Endothelial cell of umbilical vein (primary cell): ENCODE measurements at places on chromosomes 7 and 10. TPM values are rescaled to one million over a fixed set of nuclear protein-coding genes. Genes with fewer than 3 reads are reported as not detected.

The CAMK2B gene
- 1.4 and 1.6 TPM in 2 replicates for total RNA-seq

The PLAC9 gene
- 1.7 and 2.1 TPM in 2 replicates for total RNA-seq

The FGL2 gene
- total RNA-seq: not detected in 2 replicates

The MUC3A gene
- not detected in 2 replicates for total RNA-seq

The PTPRZ1 gene
- total RNA-seq: not detected in 2 replicates

The FAM25G gene
- total RNA-seq: not detected in 2 replicates

The GPR85 gene
- total RNA-seq: 0.48 and 0.64 TPM in 2 replicates

The TNS3 gene
- total RNA-seq: 45.1 and 59.8 TPM in 2 replicates

The HYAL4 gene
- not detected in 2 replicates for total RNA-seq

The GTF2IRD1 gene
- total RNA-seq: 24.2 and 24.7 TPM in 2 replicates

The SEMA3D gene
- 10.3 and 14.1 TPM in 2 replicates for total RNA-seq

The UNC5B gene
- total RNA-seq: 2.5 and 5.4 TPM in 2 replicates

The NUTM2E gene
- 0.30 TPM in 1 of 2 replicates, not detected in the other for total RNA-seq

The TMEM140 gene
- 15.7 and 26.5 TPM in 2 replicates for total RNA-seq

The UPK3B gene
- total RNA-seq: 0.77 and 0.97 TPM in 2 replicates

The SPDYE2 gene
- not detected in 2 replicates for total RNA-seq

The CLDN3 gene
- total RNA-seq: 0.62 and 0.95 TPM in 2 replicates

The LRIT1 gene
- not detected in 2 replicates for total RNA-seq

The CYP2E1 gene
- not detected in 2 replicates for total RNA-seq

The STX1A gene
- 16.8 and 20.8 TPM in 2 replicates for total RNA-seq

The OR6V1 gene
- not detected in 2 replicates for total RNA-seq

The ACTL6B gene
- total RNA-seq: not detected in 2 replicates

The PRKG1 gene
- 0.18 and 0.39 TPM in 2 replicates for total RNA-seq

The URGCP gene
- 25.3 and 26.8 TPM in 2 replicates for total RNA-seq

The CUBN gene
- total RNA-seq: 2.7 and 3.0 TPM in 2 replicates

The HOXA1 gene
- total RNA-seq: 1.5 and 2.4 TPM in 2 replicates

The GSTO2 gene
- total RNA-seq: 0.84 and 0.95 TPM in 2 replicates

The C10orf53 gene
- total RNA-seq: not detected in 2 replicates

The SCART1 gene
- total RNA-seq: 1.0 and 1.1 TPM in 2 replicates

The TFR2 gene
- 0.60 and 0.95 TPM in 2 replicates for total RNA-seq

The TET1 gene
- 1.3 and 1.5 TPM in 2 replicates for total RNA-seq

The LOXL4 gene
- 0.92 and 1.4 TPM in 2 replicates for total RNA-seq

The KLLN gene
- total RNA-seq: 0.21 and 0.31 TPM in 2 replicates

The TMEM196 gene
- total RNA-seq: not detected in 2 replicates

The CRYGN gene
- total RNA-seq: not detected in 2 replicates

The SLC13A1 gene
- not detected in 2 replicates for total RNA-seq

The NRAP gene
- not detected in 2 replicates for total RNA-seq

The CD36 gene
- total RNA-seq: 0.58 and 1.2 TPM in 2 replicates

The SLC26A5 gene
- not detected in 2 replicates for total RNA-seq

The CTTNBP2 gene
- 0.25 and 0.35 TPM in 2 replicates for total RNA-seq

The THNSL1 gene
- total RNA-seq: 1.9 and 2.1 TPM in 2 replicates

The KIAA1549 gene
- total RNA-seq: 10.9 and 12.4 TPM in 2 replicates

The GIMAP1 gene
- total RNA-seq: 11.8 and 11.9 TPM in 2 replicates

The LRRN3 gene
- not detected in 2 replicates for total RNA-seq

The EVX1 gene
- total RNA-seq: not detected in 2 replicates

The ADAM12 gene
- 0.33 and 0.37 TPM in 2 replicates for total RNA-seq

The AKR1B15 gene
- not detected in 2 replicates for total RNA-seq

The NME8 gene
- not detected in 2 replicates for total RNA-seq

The CARD11 gene
- total RNA-seq: 32.0 and 41.8 TPM in 2 replicates

The TMEM236 gene
- 0.24 TPM in 1 of 2 replicates, not detected in the other for total RNA-seq

The SFMBT2 gene
- total RNA-seq: 0.44 and 0.64 TPM in 2 replicates

The TLL2 gene
- 0.05 and 0.20 TPM in 2 replicates for total RNA-seq

The RTKN2 gene
- 4.8 and 5.5 TPM in 2 replicates for total RNA-seq
